ENCODE measurements at places on chromosomes 2 and 18. TPM values are rescaled to one million over a fixed set of nuclear protein-coding genes. Genes with fewer than 3 reads are reported as not detected.

Gene SP110
- 6.8 TPM for total RNA-seq

Gene RPS27A
- total RNA-seq: 2,589 TPM

Gene FAM237A
- not detected for total RNA-seq

Gene TUBB8B
- not detected for total RNA-seq

Gene DNPEP
- total RNA-seq: 62.6 TPM

Gene INPP4A
- 10.1 TPM for total RNA-seq

Gene DNAJC5G
- total RNA-seq: not detected

Gene LBH
- total RNA-seq: 125 TPM

Gene PCARE
- not detected for total RNA-seq

Gene WNT6
- total RNA-seq: not detected

Gene ZNF385B
- total RNA-seq: 0.20 TPM

Gene SERPINB5
- 0.13 TPM for total RNA-seq

Gene TXNL1
- total RNA-seq: 72.1 TPM

Gene SATB2
- total RNA-seq: 3.9 TPM

Gene NDUFS1
- total RNA-seq: 60.0 TPM

Gene ABCG8
- total RNA-seq: not detected

Gene EPB41L5
- 4.0 TPM for total RNA-seq

Gene EMX1
- 0.07 TPM for total RNA-seq
